Epithelial cell of prostate (primary cell): ENCODE measurements at places on chromosomes 4 and X.

- DNase-seq: no peak
These were observed 104.3 kb downstream of the USP46 start for GRCh38 chr4:52554612-52555355.

- no peak for DNase-seq
These were observed 445.8 kb downstream of the ANKRD50 start for GRCh38 chr4:124266721-124267120.

- no peak for DNase-seq
These were observed 18.3 kb downstream of the PCGF3 start for GRCh38 chr4:723751-724530.

- no peak for DNase-seq
These were observed 36.1 kb downstream of the DHRSX start for GRCh38 chrX:2464677-2465166.
